ENCODE measurements at places on chromosomes 2 and 18.
A peak's percentile ranks its signal among the peaks of the same experiment; 100 is the strongest.

DNA sequence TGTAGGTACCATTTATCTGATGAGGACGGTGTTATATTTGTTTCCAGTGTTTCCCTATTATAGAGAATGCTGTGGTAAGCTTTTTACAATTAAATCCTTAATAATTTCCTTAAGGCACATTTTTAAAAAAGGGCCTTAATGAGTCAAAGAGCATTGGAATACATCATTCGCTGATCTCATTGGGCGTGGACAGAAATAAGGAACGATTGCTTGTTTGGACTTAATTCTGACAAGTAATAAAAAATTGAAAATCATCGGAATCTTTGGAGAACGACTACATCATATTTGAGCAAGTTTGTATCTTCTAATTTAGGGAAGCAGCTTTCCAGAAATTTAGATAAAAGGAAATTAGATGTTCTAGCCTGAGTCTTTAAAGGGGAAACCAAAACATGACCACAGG lies 11.3 kb downstream of the AGPS start:
- no peak for DNase-seq

DNA sequence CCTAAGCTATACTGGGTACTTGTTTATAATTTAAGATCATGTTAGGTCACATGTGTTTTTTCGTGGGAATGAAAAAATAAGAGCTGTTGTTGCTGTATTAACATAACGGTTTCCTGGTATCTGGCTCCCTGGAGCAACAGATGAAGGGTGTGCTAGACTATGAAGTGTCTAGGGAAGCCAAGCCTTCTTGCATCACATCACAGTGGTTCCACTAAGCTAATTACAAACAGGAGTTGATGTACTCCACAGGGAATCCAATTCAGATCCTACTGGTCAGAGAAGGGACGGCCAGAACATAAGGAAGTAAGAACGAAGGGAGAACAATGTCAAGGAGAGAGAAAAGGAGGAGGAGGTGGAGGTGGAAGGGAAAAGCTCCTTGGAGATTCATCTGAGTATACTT lies 193.0 kb upstream of the CYP26B1 start:
- DNase-seq: no peak

DNA sequence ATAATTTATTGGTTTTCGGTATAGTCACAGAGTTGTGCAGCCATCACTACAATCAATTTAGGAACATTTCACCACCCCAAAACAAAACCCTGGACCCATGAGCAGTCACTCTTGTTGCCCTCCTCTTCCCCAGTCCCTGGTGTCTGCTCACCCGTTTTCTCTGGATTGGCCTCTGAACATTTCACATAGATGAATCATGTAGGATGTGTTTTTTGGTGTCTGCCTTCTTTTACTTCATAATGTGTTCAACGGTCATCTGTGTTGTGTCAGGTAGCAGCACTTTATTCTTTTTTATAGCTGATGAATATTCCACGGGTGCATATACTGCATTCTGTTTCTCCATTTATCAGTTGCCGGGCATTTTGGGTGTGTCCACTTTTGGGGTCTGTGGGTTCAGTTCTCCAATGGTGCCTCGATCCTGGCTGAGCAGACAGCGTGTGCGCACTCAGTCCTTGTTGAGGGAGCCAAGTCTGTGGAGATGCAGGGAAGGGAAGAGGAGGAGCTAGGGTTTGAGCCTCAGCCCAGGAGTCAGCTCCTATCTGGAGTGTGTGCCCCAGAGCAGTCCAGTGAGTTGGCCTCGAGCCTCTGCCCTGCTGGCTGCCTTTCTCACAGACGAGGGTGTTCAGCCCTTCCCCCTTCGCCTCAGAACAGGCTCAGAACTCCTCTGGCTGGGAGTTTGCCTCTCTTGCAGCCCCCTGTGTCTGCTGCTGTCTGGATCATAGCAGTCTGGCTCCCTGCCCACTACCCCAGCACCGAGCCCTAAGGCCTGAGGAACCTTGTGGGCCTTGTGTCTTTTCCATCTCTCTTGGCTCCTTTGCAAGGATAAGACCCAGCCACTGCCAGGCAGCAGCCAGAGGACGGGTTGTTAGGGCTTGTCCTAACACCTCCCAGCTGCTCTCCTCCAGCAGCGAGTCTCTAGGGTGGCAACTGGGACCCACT lies 18.0 kb downstream of the C2orf74 start:
- DNase-seq: peak; percentile 42

DNA sequence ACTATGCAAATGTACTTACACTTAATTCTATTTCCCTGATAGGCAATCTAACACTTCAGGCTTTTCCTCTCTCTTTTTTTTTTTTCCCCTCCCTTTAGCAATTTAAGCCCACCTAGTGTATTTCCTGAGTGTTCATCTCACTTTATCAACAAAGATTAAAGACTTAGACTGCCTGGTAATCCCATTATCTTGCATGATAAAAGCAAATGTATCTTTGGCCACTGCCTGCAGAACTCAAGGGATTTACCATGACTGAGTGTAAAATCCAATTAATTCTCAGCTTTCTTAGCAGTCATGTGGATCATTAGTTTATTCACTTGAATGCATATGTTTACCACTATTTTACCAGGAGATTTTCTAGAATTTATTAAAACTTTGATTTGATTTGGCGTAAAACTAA lies 1102.2 kb upstream of the GYPC start:
- no peak for DNase-seq

DNA sequence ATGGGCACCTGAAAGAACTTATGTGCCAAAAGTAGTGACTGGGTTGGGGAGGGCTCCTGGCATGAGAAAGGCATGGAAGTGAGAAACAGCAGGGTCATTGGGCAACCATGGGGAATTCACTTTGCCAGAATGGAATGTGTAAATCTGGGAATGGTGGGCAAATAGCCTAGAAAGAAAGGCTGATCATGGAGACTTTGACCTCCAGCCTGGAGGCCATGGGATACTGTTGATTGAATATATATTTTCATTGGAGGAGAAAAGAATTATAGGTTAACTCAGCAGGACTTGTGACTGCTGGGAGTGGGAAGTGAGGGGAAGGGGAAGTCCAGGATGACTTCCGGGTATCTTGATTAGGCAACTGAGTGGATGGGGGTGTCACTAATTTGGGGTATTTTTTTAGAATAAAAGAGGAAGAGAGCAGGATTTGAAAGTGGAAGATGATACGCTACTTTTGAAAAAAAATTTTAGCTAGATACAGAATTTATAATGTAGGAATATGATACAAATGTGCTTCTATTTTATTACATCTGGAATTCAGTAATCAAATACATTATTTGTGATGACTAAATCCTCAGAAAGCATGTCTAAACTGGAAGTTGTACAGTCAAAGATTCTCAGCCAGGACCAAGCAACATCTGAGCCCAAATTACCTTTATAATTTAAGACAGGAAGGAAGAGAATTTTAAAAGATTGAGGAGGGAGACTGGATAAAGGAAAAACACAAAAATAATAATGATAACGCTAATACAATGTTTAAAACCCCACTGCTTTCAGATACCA lies 116.2 kb downstream of the GATA6 start:
- DNase-seq: no peak

DNA sequence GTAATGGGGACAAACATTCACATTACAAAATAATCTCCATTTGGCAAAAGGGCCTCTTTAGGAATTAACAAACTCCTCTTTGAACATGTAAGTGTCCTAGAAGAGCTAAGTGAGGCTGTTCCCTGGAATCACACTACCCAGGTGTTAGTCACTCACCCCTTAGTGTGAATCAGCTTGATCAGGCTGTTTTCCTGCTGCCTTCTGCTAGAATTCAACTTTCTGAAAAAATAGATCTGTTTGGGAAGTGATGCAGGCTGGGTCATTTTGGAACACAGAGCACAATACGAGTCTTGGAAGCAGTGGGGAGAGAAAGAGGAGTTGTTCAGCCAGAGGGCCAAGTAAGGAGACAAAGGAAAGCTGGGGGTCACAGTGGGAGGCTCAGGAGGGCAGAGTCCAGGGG lies 40.0 kb downstream of the TTC32 start:
- DNase-seq: no peak

GRCh38 chr2:61537277-61537949 lies 743 bp downstream of the XPO1 start:
- no peak for DNase-seq

DNA sequence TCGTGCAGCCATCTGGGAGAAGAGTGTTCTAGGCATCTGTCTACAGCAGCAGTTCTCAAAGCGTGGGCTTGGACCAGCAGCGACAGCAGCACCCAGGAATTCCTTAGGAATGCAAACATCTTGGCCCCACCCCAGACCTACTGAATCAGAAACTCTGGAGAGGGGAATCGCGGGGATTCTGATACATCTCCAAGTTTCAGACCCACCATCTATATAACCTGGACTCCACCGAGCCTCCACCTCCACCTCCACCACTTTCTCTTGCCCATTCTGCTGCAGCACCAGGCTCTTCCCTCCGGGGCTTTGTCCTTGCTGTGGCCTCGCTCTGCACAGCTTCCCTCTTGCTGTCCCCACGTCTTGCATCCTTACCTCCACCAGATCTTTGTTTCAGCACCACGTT lies 256.4 kb downstream of the BCL2 start:
- DNase-seq: no peak

DNA sequence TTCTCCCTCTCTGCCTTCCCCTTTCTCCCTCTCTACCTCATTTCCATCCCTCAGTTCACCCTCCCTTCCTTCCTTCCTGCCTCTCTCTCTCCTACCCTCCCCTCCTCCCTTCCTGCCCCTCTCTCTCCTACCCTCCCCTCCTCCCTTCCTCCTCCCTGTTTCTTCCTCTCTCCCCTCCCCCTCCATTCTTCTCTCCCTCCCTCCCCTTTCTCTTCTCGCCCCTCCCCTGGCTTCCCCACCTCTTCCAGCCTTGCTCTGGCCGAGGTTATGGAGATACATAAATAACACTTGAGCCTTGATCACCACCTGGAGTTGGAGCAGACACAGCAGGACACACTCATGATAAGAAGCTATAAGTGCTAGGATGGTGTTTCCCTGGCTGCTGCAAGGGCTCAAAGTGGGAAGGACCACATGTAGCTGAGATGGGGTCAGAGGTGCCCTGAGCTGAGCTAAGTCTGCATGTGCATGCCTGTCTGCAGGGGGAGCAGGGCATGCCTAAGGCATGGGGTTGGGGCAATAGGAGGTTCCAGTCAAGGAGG lies 326.1 kb upstream of the HS6ST1 start:
- DNase-seq: no peak

GRCh38 chr2:133608291-133608690 lies 40.0 kb upstream of the NCKAP5 start:
- DNase-seq: no peak

DNA sequence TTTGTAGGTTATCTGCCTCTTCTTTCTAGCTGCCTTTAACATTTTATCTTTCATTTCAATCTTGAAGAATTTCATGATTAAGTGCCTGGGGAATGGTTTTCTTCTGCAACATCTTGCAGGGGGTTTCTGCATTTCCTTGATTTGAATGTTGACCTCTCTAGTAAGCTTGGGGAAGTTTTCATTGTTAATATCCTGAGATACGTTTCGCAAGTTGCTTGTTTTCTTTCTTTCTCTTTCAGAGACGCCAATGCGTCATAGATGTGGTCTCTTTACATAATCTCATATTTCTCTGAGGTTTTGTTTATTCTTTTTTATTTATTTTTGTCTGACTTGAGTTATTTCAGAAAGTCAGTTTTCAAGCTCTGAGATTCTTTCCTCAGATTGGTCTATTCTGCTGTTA lies 225.7 kb downstream of the XIRP2 start:
- DNase-seq: no peak

DNA sequence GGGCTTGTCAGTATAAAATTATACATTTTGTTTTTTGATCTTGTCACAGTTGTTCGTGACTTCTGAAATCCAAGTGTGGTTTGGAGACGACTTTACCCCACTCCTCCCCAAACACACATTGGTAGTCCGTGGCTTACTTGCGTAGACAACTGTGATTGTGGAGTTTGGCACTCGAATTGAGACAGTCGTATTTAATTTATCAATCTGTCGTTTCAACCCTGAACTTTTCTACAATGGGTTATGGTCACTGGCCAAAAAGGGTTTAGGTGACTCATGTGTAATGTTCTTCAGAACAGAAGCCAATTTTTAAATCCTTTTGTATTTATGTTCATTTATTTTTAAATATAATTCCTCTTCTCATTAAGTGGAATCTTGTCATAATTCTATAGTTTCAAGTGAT lies 129.9 kb downstream of the SPTBN1 start:
- DNase-seq: no peak

- DNase-seq: no peak
These were observed 48.9 kb downstream of the PAX8 start for GRCh38 chr2:113229795-113230194.

DNA sequence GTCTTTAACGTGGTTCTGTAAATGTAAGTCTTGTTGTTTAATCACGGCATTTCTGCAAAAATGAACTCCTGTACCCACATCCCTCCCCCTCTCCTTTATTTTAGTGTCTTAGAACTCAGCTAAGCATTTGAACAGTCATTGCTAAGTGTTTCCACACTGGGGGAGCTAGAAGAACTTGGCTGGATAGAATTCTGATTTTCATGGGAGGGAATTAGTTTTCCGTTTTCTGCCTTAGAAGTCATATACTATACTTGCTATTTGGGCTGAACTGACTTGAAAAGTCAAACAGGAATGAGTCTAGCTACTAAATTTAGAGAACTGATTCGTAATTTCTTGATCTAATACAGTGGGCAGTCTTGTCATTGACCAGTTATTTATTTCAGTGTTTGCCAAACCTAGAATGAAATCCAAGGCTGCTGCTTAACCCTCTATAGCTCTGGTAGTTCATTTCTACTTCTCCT lies 61.1 kb downstream of the FMNL2 start:
- no peak for DNase-seq

DNA sequence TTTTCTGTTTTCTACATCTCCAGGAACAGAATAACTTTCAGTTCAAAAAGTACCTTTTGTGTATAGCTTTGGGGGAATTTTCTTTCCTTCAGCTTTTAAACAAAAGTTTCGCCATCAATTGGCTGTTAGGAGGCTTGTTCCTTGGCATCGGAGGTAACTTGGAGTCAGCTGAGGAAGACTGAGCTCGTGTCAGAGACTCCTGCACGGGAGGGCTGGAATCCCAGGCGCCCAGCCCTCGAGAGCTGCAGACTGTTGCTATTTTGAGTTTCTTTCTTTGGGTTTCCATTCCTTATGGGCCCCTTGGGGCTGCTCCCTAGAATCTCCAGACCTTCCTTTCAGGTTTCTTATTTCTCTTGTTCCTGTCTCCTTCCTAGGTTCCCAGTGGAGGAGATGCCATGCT lies 8.1 kb downstream of the EMILIN2 start:
- DNase-seq: no peak

DNA sequence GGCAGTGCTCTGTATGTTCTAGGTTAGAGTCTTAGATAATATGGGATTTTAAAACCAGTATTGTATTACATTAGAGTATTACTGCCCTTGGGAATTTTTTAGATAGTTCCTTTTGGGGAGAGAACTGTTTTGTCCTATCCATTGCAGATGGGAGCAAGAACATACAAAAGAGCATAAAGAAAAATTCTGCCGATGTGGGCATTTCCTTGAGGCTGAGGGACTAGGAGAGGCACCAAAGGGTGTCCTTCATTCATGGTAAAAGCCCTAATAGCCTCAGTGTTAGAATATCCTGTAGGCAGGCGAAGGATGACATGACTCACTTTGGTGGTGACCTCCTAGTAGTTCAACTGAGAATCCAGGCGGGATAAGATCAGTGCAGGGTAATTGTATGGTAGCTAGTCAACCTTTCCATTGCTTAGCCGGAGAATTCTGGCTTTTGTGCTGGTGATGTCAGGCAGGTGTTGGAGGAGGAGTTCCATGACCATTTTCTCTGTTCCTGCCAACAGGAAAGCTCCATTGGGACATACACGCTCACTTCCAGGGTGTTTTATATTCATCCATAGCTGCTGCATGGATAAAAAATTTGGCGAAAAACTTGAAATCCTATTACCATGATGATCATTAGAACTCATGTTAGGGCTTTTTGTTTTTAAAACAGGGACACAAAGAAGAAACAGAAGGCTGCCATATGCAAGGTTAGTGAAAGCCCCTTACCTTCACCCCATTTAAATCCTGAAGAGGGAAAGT lies 28.1 kb downstream of the EPAS1 start:
- DNase-seq: no peak

All from cerebellum (tissue), 4 donors.